ENCODE measurements at places on chromosomes 7 and 10.

- DNase-seq: no peak
These were observed 32.1 kb downstream of the AGAP3 start for GRCh38 chr7:151118108-151119054.

GRCh38 chr7:140484479-140484878, 5.2 kb upstream of the MKRN1 start:
- no peak for DNase-seq

GRCh38 chr10:29734640-29734961, 99.8 kb upstream of the SVIL start:
- DNase-seq: no peak

- no peak for DNase-seq
These were observed 12.1 kb downstream of the OR9A4 start for GRCh38 chr7:141928146-141928844.

- no peak for DNase-seq
These were observed 37.7 kb downstream of the CDK6 start for GRCh38 chr7:92798517-92799249.

GRCh38 chr10:69878038-69878437, 76.3 kb downstream of the COL13A1 start:
- no peak for DNase-seq

GRCh38 chr7:41612386-41612785, 90.5 kb downstream of the INHBA start:
- DNase-seq: no peak

DNA sequence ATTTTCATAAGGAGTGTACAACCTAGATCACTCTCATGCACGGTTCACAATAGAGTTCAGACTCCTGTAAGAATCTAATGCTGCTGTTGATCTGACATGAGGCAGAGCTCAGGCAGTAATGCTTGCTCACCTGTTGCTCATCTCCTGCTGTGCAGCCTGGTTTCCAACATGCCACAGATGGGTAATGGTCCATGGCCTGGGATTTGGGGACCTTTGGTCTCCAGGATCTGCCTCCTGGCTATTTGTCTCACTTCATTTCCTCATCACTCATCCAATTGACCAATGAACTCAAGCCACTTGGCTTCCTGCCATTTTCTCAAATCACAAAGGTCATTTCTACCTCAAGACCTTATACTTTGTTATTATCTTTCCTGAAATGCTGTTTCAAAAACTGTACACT, 786.1 kb downstream of the ANKRD7 start:
- DNase-seq: no peak

DNA sequence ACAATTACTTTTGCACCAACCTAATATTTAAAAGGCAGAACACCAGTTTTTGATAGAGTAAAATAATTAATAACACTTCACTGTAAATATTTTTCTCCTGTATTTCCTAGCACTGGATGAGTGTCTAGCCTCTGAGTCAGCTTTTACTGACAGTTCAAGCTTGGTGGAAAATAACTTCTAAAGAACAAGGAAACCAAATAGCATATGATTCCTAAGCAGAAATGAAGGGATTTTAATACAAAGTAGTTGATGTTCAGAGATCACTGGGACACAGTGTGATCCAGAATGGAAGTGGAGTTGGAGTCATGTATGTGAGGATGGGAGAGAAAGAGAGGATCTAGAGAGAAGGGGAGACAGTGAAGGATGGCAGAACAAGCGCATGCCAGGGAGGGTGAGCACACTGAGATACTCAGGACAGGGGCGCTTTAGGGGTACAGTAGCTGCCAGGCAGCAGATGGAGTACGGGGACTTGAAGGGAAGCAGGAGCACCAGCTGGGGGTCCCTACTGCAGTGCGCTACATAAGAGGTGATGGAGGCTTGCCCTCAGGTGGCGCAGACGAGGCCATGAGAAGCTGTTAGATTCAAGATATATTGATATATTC, 117.9 kb upstream of the KLF6 start:
- no peak for DNase-seq

GRCh38 chr10:118953598-118954393, 75.7 kb upstream of the NANOS1 start:
- peak; percentile 57 for DNase-seq

GRCh38 chr10:119341459-119342301, 134.3 kb downstream of the GRK5 start:
- DNase-seq: no peak

DNA sequence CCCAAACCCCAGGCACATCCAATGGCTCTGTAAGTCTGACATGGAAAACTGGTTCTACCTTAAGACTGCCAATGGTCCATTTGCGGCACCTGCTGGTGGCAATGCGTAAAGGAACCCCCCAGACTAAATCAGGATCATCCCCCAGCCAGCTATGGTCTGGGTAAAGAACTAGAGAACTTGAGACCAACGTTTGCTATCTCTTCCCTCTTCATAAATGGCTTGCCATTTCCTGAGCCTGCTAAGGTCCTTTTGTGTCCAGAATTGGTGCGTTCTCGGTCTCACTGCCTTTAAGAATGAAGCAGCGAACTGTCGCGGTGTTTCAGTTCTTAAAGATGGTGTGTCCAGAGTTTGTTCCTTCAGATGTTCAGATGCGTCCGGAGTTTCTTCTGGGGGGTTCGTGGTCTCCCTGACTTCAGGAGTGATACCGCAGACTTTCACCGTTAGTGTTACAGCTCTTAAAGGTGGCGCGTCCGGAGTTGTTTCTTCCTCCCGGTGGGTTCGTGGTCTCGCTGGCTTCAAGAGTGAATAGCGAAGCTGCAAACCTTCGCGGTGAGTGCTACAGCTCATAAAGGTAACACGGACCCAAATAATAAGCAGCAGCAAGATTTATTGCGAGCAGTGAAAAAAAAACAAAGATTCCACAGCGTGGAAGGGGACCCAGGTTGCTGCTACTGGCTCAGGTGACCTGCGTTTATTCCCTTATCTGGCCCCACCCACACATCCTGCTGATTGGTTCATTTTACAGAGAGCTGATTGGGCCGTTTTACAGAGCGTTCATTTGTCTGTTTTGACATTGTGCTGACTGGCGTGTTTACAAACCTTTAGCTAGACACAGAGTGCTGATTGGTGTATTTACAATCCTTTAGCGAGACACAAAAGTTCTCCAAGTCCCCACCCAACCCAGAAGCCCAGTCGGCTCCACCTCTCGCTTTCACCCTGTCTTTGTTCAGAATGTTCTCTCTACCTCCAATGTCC, 95.4 kb downstream of the ELMO1 start:
- DNase-seq: no peak

DNA sequence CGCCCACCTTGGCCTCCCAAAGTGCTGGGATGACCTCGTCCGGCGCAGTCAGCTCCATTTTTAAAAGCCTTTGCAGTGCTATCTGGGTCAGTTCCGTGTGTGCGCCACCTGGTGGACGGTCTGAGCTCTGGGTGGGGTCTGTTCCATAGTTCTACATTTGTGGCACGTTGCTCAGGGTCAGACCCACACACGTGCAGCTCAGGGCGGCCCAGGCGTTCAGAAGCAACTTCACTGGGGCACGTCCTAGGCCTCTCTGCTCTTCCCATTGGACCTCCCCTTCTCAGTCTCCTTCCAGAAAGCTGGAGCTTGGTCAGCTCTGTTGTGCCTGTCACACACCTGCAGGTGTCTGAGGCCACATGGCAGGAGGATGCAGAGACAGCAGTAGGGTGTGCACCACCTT, 137.9 kb downstream of the DNAJB6 start:
- peak; percentile 88 for DNase-seq

DNA sequence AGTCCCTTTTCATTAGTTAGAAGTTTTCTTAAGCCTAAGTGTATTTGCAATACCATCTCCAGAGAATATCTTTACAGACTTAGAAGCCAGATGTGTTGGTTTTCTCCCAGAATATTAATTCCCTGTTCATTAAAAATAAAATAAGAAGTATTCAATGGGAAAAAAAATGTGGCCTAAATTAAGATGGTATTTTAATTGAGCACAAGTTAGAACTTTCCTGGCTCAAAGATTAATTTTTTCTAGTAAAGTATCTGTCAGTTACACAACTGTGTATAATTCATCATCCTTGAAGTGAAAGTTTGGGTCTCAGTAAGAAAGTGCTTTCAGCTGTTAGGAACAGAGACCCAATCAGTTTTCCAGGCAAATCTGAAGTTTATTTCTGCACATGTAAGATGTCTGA, 1179.5 kb upstream of the C7orf33 start:
- DNase-seq: no peak

DNA sequence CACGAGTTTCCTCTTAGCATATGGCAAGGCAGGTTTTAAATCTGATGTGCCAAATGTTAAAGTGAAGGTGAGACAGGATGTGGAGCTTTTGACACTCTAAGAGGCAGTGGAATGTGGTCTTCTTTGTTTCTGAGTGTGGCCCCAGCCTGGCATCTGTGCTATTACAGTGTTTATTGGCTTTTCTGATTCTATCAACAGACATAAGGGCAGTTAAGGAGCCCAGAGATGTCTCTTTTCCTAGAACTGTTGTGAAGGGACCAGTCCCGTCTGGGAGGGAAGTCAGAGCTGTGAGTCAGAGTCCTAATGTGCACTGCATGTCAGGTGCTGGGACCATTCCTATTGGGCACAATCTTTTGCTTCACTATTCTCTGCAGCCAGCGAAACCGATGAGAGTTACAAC, 32.5 kb downstream of the TRUB1 start:
- DNase-seq: no peak

- DNase-seq: no peak
These were observed 641.8 kb upstream of the FOXK1 start for GRCh38 chr7:4040109-4040928.

GRCh38 chr7:50594734-50595485, 29.7 kb upstream of the DDC start:
- DNase-seq: no peak

DNA sequence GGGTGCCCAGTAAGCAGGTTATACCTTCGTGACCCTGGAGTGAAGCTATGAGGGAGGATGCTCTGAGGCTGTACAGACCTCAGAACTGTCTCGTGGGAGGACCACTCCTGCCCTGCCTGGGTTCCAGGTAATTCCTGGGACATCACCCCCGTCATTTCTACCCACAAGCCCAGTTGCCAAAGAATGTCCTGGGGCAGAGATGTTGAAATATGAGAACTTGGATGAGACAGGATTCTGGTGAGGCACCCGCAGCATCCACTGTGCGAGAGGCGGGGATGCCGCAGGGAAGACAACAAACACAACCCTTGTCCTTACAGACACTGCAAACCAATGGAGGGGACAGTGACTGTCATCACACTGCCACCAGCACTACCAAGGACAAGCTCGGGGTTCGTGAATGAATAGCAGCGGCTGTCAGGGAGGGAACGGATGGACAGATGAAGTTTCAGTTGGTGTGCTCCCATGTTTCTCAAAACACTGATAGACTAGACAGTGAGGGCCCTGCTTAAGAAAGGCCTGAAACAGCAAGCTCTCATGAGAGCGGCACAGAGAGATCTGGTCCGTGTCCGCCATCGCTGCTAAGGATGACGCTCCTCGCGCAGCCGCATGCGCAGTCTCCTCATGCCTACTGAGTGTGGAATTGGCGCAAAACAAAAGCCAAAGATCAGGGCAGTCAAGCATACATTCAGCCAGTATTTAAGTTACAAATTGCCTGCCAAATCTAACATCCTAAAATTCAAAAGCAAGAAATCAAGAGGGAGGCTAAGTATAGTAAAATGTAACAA, 82.0 kb upstream of the RHEB start:
- no peak for DNase-seq

DNA sequence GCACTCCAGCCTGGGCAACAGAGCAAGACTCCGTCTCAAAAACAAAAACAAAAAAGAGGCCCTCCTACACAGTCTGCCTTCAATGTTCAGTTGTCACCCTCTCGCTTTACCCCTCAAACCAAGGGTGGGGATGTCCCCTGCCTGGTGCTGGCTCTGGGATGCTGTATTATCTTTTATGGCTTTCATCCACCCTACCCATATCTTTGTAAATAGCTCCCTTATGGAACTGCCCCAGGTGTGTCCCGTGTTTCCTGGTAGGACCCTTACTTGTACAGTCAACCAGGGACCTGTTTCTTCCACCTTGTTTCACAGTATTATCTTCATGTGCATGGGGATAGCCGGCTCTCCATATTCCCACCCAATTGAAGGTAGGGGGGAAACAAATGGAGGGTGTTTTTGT, 15.7 kb upstream of the LAMB1 start:
- no peak for DNase-seq

DNA sequence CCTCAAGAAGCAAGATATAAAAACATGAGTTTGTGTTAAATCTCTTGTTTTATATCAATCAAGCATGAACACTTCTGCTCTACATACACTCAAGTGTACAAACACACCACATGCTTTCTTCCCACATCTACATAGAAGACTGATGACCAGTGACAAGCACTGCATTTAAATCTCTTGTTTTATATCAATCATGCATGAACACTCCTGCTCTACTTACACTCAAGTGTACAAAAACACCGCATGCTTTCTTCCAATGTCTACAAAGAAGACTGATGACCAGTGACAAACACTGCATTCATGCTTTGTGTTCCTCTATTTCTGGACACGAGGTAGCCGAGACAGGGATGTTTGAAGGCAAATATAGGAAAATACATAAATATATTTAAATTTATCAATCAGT, 642.0 kb upstream of the PFKP start:
- no peak for DNase-seq

DNA sequence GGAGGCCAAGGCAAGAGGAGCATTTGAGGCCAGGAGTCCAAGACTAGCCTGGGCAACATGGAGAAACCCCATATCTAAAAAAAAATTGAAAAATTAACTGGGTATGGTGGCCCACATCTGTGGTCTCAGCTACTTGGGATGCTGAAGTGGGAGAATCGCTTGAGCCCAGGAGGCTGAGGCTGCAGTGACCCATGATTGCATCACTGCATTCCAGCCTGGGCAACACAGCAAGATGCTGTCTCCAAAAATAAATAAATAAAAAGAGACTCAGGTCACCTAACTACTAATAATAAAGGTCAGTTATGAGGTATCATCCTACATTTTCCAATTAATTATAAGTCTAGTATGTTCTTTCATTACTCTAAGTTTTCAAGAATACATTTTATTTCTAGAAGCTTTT, 20.6 kb downstream of the CABCOCO1 start:
- no peak for DNase-seq

- DNase-seq: no peak
These were observed 79.0 kb upstream of the SP8 start for GRCh38 chr7:20865684-20866083.

DNA sequence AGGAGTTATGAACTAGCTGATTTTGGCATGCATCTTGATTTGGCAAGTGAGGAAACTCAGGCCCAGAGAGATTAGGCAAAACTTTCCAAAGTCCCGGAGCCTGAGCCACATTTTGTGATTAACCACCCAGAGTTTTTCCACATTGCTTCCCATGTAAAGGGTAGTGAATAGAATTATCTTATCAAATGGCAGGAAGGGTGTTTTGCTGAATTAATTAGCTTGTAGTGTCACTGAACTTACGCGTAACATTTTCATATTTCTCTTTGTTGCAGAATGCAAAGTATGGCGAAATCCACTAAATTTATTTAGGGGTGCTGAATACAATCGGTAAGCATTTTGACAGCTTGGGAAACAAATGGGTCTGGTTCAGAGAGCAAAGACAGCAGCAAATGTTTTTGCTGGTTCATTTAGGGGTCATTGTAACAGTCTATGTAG, 176.2 kb downstream of the ST7 start:
- no peak for DNase-seq

Measured in mesenteric fat pad (tissue), 1 donor.